Thyroid gland (tissue), 4 donors: ENCODE measurements at places on chromosomes 1 and 21.

GRCh38 chr1:167467126-167467710, 51.1 kb downstream of the CD247 start:
- H3K4me1 ChIP-seq: peaks cover 5% of the 10 kb centered on the region
- H3K27ac ChIP-seq: no peak overlapping the region
- H3K4me3 ChIP-seq: no peak overlapping the region
- H3K27me3 ChIP-seq: no peaks in the 10 kb centered on the region
- no peaks in the 10 kb centered on the region for H3K36me3 ChIP-seq

- H3K27me3 ChIP-seq: no peaks in the 10 kb centered on the region
- H3K36me3 ChIP-seq: no peaks in the 10 kb centered on the region
- DNase-seq: no peak
- H3K27ac ChIP-seq: no peak overlapping the region
- H3K4me3 ChIP-seq: no peak overlapping the region
Measured at GRCh38 chr21:42365770-42366169, 565 bp downstream of the TFF1 start.

DNA sequence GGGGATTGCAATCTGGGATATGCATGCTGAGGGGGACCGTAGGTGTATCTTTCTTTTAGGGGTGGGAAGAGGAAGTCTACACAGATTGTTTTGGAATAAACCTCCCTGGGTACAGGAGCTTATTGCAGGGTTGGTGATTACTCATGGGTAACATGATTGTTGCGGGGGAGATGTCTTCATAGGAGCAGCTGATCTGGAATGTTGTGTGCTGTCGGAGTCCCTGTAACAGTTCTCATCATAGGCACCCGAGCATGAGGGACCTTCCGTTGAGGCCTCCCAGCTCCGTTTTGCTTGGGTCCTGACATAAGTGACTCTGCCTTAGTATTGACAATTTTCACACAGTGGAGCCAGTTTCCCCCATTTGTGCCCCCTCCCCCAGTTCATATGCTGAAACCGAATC, 4.2 kb upstream of the PRXL2B start:
- H3K36me3 ChIP-seq: no peaks in the 10 kb centered on the region
- no peak overlapping the region for H3K4me3 ChIP-seq
- H3K4me1 ChIP-seq: peaks cover 40% of the 10 kb centered on the region

DNA sequence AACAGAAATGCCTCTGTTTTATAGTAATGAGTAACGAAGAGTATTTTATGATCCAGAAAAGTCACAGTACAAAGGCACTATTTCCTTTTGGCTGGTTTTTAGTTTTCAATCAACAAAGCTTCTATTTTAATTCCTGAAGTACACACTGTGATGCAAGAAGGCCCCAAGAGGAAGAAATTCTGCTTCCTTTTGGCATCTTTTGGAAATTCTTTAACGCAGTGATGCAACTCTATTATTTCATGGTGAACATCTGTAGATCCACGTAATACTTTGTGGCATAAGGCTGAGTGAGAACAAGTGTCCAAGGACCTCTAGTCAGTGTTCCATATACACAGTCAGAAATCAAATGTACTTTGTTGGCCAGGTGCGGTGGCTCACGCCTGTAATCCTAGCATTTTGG, 137.5 kb downstream of the TGFB2 start:
- no peak overlapping the region for H3K27ac ChIP-seq
- H3K4me3 ChIP-seq: no peak overlapping the region
- no peak for DNase-seq
